ENCODE measurements at places on chromosomes 2 and 18.
A peak's percentile ranks its signal among the peaks of the same experiment; 100 is the strongest.

DNA sequence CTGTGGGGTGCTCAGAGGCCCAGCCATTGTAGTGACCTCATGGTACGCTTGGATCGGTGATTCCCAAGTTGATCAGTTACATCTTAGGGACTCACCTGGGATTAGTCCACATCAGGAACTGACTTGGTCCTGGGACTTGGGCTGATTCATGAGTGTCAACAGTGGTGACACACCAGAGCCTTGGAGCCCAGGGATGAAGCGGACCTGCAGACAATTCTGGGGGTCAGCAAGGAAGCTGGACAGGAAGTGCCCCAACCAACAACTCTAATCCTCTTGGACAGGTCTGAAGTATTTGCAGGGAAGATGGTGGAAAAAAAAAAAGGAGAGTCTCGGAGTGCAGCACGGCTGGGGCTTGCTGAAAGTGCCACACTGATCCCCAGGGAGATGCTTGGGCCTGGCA is 288.6 kb downstream of the PHLPP1 start:
- DNase-seq = no peak

GRCh38 chr2:58545300-58546280 is 304.5 kb upstream of the FANCL start:
- no peak for DNase-seq

GRCh38 chr2:223107825-223108224 is 55.8 kb downstream of the KCNE4 start:
- DNase-seq = no peak

DNA sequence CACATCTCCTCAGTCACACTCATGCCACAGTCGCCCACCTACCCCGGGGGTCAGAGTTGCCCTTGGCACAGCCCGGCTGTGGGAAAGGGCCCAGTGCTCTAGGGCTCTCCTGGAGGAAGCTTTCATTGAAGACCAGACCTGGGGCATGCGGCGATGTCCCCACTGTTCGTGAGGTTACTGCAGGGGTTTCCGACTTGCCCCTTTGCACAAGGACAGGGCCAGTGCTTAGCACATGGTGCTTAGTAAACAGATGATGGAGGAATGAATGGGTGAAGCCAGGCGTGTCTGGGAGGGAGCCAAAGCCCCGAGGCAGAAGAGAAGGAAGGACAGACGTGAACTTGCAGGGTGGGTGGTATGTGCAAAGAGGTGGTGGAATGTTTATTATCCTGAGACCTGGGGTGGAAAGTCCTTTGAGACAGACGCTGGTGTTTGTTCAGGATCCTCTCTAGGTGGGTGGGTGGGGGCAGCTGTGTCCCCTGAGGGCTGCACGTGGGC is 205.9 kb upstream of the ARL4C start:
- DNase-seq = no peak

- no peak for DNase-seq
These were observed 3.1 kb upstream of the TMEM150A start for GRCh38 chr2:85605406-85606115.

GRCh38 chr2:101251844-101252407 is 760 bp upstream of the CNOT11 start:
- DNase-seq = no peak

GRCh38 chr2:120531863-120532600 is 186.1 kb downstream of the INHBB start:
- DNase-seq = no peak

DNA sequence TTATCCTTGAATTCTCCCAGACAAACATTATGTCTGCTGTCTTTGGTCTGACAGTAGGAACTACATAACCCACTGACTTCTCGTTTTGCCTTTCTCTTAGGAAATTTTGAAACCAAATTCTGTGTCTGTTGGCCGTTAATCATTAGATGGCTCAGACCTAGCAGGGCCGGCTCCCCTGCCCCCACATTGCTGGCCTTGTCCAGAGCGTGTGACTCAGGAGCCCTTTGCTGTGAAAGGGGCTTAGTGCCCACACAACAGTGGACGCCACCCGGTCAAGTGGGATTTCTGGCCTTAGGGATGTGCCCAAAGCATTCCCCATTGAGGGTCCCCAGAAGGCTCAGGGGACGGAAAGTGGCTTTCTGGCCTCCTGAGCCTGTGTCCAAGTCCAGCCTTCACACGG is 137.5 kb downstream of the CTIF start:
- no peak for DNase-seq

- DNase-seq = peak; percentile 70
These were observed 23.6 kb upstream of the SLC9A4 start for GRCh38 chr2:102449370-102449974.

GRCh38 chr18:12791610-12792009 is 88.8 kb downstream of the PSMG2 start:
- DNase-seq = no peak

- DNase-seq = no peak
These were observed 98.5 kb upstream of the HAAO start for GRCh38 chr2:42890791-42891355.

DNA sequence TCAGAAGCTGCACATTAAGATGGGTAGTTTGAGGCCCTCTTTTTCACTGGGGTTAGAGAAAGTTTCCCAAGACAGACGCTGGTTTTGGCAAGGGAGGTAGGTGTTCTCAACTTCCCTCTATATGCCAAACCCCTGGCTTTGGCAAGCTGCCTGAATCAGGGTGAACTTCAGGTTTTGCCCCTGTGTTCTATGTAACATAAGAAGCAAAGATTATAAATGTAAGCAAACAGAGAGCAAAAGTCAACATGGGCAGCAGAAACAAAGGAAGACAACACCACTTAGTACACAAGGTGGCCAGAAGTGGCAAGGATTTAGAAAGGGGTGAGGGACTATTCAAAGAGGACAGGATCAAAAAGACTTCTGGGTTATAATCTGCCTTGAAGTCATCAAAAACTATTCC is 70.5 kb upstream of the TFCP2L1 start:
- no peak for DNase-seq

GRCh38 chr2:72233211-72233610 is 85.5 kb upstream of the CYP26B1 start:
- DNase-seq = no peak

Data from activated CD4-positive, alpha-beta T cell treated with anti-CD3 and anti-CD28 coated beads, Interleukin-2, Interleukin-4, amounts not matched to agents 100 ng/mL and 50 ng/mL, durations not matched to agents 16 hours and 8 hours (primary cell).